Activated CD4-positive, alpha-beta T cell treated with anti-CD3 and anti-CD28 coated beads, Interleukin-2, amount 10 ng/mL, durations not matched to agents 7 days and 5 days (primary cell): ENCODE measurements at places on chromosomes 1 and 21.

GRCh38 chr1:69312055-69312732 lies 255.5 kb upstream of the LRRC7 start:
- H3K4me3 ChIP-seq = no peak overlapping the region
- no peaks in the 10 kb centered on the region for H3K36me3 ChIP-seq
- H3K4me1 ChIP-seq = no peaks in the 10 kb centered on the region
- DNase-seq = no peak

DNA sequence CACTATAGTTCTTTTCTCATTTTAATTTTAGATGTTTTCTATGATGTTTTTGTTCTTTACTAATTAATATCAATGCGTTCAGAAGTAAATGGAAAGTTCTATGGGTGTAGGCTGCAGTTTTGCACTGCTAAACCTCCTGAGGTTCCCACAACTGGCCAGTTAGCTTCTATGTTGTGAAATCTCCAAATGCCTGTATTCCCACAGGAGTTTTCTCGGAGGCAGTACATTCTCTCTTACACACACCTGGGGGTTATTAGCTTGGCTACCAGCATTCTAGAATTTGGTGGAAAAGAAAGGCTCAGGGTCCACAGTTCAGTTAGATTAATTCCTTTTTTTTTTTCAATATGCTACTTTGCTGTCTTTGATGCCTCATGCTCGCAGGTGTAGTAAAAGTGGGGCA lies 216.9 kb upstream of the NRIP1 start:
- DNase-seq = no peak
- no peaks in the 10 kb centered on the region for H3K4me1 ChIP-seq
- no peaks in the 10 kb centered on the region for H3K36me3 ChIP-seq
- H3K27ac ChIP-seq = no peak overlapping the region
- H3K4me3 ChIP-seq = no peak overlapping the region

DNA sequence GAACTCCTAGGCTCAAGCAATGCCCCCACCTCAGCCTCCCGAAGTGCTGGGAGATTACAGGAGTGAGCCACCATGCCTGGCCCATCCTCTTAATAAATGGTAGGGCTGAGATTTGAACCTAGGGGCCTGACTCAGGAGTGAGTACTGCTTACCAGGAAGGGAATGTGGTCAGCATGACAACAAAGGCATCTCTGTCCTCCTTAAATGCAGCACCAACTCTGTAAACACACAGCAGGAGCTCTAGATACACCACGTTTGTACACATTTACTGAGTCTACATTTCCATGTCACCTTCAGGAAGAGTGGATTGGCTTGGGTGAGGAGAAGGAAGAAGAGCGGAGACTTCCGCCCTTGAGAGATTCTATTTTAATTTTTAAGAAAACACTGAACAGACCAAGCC lies 38.5 kb downstream of the HIVEP3 start:
- no peaks in the 10 kb centered on the region for H3K36me3 ChIP-seq
- DNase-seq = no peak
- H3K4me1 ChIP-seq = peaks cover 27% of the 10 kb centered on the region

DNA sequence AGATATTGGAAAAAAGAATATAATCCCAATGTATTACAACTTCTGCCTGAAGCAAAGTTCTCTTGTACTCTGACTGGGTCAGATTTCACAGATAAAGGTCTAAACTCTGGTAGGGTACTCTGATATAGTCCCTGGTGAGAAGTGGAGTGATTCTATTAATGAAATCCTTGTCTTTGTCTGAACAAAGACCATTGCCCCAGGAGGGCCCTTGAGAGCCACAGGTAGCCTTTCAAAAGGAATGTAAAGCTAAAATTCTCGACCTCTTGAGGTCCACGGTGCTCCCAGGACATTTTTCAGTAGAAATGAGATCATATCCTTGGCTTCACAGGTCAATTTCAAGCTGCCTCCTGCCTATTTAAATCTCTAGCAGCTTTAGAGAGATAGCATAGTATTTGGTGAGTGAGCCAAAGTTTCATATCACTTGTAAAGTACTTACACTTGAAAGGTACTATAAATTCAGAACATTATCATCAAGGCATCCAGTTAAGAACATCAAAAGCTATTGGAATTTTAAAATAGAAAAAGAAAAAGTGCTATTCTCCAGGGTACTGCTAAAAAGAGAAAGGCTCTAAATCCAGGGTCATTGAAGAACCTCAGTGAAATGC lies 10.1 kb downstream of the TNNI3K start:
- H3K27ac ChIP-seq = no peak overlapping the region
- no peak overlapping the region for H3K4me3 ChIP-seq
- DNase-seq = no peak

GRCh38 chr21:38241029-38241740 lies 15.6 kb upstream of the KCNJ15 start:
- H3K27me3 ChIP-seq = peaks cover 4% of the 10 kb centered on the region
- H3K27ac ChIP-seq = no peak overlapping the region
- DNase-seq = no peak
- H3K4me1 ChIP-seq = peaks cover 33% of the 10 kb centered on the region
- peaks cover 1% of the 10 kb centered on the region for H3K36me3 ChIP-seq

- no peaks in the 10 kb centered on the region for H3K36me3 ChIP-seq
- no peak overlapping the region for H3K4me3 ChIP-seq
- H3K27me3 ChIP-seq = no peaks in the 10 kb centered on the region
Measured at GRCh38 chr1:160103658-160104408, 5.4 kb upstream of the IGSF8 start.

- H3K27me3 ChIP-seq = no peaks in the 10 kb centered on the region
- H3K4me1 ChIP-seq = peaks cover 65% of the 10 kb centered on the region
- peak within 1 kb of the TSS; percentile 89 for H3K27ac ChIP-seq
- peak within 1 kb of the TSS; percentile 88 for H3K4me3 ChIP-seq
Measured at GRCh38 chr1:204494281-204495077, at the start of gene PIK3C2B. PIK3C2B (minus strand) TSS chr1:204494805; CDS start chr1:204469802, 25,003 bp downstream.

DNA sequence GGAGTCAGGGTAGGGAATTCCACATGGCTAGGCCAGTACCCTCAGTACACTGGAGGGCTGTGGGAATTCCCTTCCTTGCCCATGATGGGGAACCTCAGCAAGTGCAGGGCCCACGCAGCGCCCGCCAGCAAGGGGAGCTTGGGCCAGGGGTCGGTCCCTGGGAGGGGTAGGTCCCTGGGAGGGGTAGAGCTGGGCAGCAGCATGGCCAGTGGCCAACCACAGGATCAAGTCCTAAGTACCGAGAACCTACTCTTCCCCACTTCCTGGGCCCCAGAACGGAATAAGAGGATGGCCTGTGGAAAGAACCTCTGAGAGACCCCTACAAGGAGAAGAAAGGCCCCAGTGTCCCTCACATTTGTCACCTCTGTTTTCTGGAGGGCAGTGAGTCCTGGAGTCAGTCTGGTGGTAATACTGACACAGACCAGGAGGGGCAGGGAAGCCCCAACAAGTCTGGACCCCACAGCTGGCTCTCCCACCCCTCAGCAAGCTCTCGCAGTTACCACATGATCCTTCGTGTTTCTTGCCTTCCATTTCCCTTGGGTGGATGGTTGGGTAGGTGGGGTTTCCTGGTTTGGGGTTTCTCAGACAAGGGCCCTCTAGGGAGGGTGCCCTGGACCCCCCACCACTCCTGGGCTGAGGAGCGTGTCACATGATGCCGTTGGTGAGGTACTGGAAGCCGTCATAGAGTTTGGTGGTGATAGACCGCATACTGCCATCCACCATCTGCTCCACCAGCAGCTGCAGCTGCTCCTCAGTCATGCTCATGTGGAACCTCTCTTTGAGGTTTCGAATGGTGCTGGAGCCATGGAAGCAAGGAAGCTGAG lies 10.3 kb downstream of the ZNF687 start:
- no peaks in the 10 kb centered on the region for H3K27me3 ChIP-seq
- no peak overlapping the region for H3K4me3 ChIP-seq
- peak overlapping the region; percentile 54 for H3K27ac ChIP-seq
- DNase-seq = no peak
- H3K36me3 ChIP-seq = peaks cover 46% of the 10 kb centered on the region
- H3K4me1 ChIP-seq = peaks cover 6% of the 10 kb centered on the region

- no peaks in the 10 kb centered on the region for H3K36me3 ChIP-seq
- no peak overlapping the region for H3K27ac ChIP-seq
- no peaks in the 10 kb centered on the region for H3K27me3 ChIP-seq
- H3K4me1 ChIP-seq = no peaks in the 10 kb centered on the region
Measured at GRCh38 chr1:48039088-48040054, 42.2 kb upstream of the TRABD2B start.
